ENCODE measurements at places on chromosomes 6 and 20.
A peak's percentile ranks its signal among the peaks of the same experiment; 100 is the strongest.

GRCh38 chr6:11830105-11830504 is 51.5 kb upstream of the ADTRP start:
- DNase-seq, result no peak

- no peak for DNase-seq
Measured at GRCh38 chr20:17928633-17929311, 39.8 kb downstream of the SNX5 start.

DNA sequence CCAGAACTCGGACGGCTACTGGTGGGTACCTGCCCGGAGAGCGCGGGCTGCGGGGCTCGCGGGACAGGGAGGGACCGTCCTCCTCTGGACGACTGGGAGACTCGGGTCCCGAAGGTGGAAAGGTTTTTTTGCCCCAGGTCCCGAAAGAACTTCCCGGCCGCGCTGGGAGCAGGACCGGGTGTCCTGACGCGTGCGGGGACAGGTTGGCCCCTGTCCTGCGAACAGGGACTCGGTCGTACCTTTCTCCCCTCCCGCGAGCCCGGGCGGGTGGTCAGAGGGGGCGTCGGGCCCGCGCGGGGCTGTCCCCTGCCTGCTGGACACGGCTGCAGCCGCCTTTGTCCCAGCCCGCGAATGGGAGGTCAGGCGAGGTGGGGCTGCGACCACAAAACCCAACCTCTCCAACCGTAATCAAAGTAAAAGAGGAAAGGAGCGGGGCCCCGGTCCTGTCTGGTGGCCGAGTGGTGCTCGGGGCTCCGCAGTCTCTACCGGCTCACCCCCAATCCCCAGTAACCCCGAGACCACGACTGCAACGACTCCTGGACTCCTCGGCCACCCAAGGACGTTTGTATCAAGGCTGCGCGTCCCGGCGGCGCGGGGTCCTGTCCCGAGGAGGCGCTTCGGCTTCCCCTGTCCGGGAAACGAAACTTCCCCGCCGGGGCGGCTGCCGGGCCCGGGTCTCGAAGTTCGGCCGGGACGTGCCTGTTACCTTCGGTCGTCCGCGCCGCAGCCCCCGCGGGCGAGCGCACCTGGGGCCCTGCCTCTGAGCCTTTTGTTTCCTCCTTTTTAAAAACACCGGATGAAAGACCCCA is 798 bp downstream of the DSP start:
- peak; percentile 5 for DNase-seq

GRCh38 chr20:31758521-31758920 is 19.4 kb downstream of the TPX2 start:
- no peak for DNase-seq

- DNase-seq, result no peak
Measured at GRCh38 chr20:10626896-10627295, 46.9 kb downstream of the JAG1 start.

- DNase-seq, result no peak
Measured at GRCh38 chr20:44603327-44603726, 20.9 kb downstream of the PKIG start.

DNA sequence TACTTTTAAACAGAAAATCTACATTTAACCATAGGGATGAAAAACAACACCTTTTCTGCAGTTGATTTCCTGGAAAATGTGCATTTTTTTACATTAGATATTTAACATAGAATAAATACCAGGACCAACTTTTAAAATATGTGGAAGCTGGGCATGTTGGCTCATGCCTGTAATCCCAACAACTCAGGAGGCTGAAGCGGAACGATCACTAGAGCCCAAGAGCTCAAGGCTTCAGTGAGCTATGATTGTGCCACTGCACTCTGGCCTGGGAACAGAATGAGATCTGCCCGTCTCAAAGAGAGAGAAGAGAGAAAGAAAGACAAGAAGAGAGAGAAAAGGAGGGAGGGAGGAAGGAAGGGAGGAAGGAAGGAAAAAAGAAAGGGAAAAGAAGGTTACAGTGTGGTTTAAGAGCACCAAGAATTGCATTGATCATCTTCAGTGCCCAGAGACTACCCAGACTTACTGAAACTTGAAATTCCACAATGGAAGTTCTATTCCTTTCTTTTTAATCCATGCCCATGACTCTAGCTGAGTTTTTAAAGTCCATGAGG is 189.4 kb upstream of the ARID1B start:
- DNase-seq, result no peak
